ENCODE measurements at places on chromosomes 6 and 20.

DNA sequence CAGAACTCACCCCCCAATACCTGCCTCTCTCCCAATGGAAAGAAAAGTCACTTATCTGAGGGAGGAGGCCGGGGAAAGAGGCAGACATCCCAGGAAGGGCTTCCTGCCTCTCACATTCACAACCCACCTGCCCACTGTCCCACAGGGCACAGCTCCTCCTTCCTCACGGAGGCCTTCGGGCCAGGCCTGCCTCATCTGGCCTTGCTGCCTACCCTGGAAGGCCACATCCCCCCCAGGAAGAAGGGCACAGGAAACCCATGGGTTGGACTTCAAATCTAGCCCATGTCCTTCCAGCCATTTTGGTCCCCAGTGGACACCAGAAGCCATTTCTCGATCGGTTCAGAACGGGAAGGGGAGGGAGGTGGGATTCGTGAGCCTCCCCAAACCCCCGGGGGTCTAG lies 162.0 kb downstream of the PREX1 start:
- DNase-seq = no peak

GRCh38 chr6:16840291-16840690 lies 79.0 kb upstream of the ATXN1 start:
- no peak for DNase-seq

DNA sequence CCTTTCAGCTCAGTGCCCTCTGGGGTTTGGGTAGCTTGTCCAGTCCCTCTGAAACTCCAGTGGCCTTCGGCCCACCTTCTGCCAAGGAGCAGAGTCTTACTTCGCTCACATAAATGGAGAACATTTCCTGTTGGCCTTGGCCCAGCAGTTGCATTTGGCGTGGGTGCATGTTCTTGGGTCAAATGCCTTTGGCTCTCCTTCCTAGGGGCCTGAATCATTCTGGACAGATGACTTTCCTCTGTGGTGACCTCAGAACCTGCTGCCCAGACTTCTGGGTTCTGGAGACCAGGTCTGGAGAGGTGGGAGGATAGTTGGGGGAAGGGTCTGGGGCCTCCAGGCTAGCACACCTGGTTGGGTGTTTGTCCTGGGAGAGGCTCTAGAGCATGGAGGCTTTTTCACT lies 29.3 kb downstream of the BCAS4 start:
- DNase-seq = no peak

DNA sequence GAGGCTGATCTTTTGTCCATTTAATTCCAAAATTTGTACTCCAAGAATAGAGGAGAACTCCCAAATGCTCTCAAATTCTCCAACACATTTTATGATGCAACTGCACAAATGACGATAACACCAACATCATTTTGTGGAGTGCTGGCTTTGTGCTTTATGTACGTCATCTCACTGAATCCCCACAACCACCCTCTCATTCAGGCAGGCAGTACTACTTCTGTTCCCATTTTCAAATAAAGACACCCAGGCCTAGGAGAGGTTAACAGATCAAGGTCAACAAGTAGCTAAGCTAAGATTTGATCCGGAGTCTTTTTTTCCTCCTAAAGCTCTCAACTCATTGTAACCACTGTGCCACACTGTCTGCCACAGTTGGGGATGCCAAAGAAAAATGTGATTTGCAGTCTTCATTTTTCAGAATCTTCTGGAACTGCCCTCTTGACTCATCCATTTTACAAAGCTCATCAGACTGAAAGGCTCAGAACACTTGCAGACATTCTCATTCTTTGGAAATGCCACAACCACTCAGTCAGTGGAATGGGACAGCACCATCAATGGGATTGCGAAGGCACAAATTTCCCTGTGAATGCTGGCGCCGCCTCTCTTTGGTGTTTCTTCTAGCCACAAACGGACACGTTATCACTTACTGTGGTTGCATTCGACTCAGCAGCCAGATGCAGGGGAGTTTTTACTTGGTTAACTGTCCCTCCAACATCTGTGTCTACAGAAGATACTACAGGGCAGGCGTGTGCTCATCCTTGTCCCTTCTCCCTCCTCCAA lies 184.4 kb downstream of the GJA10 start:
- DNase-seq = no peak

DNA sequence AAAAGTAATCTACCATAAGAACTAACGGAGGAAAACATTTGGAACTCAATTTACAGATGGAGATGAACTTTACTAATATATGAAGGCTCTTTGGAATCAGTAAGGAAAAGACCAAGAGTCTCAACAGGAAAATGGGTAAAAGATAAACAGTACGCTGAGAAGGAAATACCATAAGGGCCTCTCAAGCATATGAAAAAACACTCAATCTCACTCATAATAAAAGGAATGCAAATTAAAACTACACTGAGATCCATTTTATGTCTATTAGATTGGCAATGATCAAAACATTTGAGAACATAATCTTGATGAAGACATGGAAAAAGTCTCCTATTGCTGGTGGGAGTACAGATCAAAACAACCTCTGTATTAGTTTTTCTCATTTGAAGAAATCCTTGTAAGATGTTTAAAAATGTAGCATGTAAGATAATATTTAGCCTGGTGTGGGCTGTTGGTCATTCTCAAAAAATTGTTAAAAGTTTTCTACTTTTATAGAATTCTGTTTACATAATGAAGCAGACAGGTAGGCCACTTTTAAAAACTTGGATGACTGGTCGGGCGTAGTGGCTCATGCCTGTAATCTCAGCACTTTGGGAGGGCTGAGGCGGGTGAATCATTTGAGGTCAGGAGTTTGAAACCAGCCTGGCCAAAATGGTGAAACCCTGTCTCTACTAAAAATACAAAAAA lies 14.5 kb downstream of the REV3L start:
- no peak for DNase-seq

DNA sequence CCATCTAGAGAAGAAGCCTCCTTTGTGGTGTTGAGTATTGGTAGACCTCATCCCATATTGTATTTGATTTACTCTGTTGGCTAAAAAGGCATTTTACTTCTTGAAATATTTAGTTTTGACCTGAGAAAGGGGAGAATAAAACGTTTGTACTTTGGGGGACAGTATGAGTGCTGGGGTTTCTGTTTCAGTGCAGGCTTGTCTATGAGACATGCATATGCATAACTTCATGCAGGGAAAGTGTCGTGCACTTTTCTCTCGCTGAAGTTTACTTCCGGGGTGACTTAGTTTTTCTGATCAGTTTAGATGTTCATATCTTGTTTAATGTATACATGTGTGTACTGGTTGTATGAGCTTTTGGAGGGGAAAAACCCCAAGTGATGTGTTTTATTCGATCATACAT lies 59.5 kb downstream of the UTRN start:
- DNase-seq = no peak

DNA sequence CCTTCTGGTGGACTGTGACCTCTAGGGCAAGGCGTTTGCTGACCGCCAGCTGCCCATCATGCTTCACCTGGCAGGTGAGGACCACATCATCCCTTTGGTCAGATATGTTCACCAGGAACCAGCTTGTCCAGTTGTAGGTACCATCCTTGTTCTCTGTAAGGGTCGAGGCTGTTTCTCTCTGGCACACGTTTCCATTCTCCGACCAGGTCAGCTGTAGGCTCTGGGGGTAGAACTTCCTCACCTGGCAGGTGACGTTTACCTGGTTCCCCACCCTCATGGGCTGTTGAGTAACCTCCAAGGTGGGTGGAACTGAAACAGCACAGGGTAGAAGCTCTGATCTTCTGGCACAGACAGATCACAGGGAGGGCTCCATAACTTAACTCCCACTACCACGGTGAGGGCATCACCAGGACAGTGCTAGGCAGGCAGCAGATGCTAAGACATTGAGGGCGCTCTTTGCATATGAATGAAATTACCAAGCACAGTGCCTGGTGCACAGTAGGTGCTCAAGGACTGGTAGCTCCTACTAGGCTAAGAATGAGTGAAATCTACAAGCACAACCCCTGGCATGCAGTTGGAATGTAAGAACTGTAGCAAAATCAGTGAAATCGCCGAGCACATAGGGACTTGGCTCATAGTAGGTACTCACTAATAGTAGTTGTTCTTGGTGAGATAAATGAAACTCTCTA lies 15.6 kb upstream of the SIRPB1 start:
- DNase-seq = no peak

DNA sequence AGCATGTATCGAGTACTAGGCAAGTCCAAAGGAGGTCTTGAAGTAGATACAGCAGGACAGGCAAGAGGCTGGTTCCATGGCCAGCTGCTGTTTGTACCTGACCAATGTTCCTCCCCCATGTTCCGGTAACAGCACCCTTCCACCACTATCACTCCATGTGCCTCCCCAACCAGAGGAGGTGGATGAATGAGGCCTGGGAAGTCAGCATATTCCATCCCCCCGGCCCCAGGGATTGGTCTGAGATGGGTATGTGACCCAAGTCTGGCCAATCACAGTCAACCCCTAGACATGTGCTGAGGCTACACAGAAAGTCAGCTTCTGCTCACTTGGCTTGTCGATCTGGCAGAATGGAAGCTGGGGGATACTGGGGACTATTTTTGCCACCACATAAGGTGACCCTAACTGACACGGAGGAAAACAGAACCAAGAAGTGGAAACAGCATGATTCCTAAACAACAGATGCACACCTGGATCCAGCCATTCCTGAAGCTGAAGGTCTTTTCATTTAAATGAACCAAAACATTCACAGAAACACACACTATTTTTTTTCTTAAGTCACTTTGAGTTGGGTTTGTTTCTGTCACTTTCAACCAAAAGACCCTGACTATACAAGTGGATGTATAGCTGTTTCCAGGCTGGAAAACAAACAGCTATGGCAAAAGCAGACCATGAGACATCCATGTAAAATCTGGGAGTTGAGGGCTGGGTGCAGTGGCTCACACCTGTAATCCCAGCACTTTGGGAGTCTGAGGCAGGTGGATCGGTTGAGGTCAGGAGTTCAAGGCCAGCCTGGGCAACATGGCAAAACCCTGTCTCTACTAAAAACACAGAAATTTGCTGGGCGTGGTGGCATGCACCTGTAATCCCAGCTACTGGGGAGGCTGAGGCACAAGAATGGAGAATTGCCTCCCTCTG lies 70.4 kb upstream of the PTPN1 start:
- no peak for DNase-seq

DNA sequence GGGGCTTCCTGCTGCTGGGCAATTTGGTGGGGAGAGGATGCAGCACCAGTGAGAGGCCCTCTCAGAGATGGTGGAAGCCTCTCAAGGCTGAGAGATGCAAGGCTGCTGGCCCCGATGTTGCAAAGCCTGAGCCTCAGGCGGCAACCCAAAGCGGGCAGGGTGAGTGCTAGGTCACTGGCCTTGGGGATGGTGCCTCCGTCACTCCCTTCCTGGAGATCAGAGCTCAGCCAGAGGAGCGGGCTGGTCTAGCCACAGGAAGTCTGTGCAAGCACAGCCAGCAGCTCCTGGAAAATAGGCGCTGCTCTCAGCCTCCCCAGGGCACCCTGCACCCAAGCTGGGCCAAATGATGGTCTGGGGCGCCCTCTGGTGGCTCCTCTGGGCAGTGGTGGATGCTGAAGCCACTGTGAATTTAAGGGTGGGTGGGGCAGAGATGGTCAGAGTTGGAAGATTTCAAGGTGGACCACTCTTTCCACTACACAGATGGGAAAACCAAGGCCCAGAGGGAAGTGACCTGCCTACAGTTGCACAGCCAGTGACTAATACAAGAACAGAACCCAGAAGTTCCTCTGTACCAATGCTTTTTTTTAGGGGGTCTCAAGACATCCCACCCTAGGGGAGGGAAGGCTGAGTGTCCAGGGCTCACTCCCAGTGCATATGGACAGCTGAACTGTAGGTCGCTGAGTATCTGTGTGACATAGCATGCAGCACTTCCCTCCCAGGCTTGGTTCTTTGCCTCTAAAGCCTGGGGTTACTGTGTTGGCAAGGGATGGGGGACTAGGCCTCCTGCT lies 20.8 kb downstream of the C20orf203 start:
- DNase-seq = peak; percentile 83
